Esophagus squamous epithelium (tissue), 5 donors: ENCODE measurements at places on chromosomes 12 and 14.

GRCh38 chr12:42281278-42281677 is 43.2 kb upstream of the YAF2 start:
- DNase-seq, result no peak

DNA sequence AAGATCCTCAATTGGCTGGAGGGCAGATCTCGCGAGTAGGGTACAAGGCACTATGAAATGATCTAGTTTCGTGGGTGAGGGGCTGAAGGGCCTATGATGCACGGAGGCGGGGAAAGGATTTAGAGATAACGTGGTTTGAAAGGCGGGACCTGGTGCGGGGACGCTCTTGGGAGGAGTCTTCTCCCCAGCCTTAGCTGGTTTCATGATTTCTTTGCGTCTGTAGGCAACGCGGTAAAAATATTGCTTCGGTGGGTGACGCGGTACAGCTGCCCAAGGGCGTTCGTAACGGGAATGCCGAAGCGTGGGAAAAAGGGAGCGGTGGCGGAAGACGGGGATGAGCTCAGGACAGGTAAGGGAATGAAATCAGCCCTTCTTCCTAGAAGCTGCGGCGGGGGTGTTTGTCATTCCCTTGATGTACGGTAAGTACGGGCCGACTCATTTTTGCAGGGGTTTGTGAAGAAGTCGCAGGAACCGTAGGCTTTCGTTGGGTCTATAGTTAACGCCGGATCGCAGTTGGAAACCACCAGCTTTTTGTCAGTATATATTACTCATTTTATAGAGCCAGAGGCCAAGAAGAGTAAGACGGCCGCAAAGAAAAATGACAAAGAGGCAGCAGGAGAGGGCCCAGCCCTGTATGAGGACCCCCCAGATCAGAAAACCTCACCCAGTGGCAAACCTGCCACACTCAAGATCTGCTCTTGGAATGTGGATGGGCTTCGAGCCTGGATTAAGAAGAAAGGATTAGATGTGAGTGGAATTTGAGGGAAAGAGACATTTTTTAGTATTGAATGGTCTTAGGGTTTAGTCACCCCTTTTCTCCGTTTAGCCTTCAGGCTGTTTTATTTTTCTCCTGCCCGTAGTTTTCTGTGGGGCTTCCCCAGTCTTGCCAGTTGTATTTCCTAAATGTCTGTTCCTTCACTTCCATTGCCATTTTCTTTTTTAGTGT is 602 bp downstream of the APEX1 start:
- no peak for DNase-seq

- DNase-seq, result no peak
Observed at GRCh38 chr12:108761226-108761625, 29.9 kb upstream of the CORO1C start.

- DNase-seq, result no peak
Observed at GRCh38 chr14:77059276-77059915, 30.9 kb upstream of the IRF2BPL start.

GRCh38 chr12:26246483-26247164 is 51.3 kb downstream of the SSPN start:
- DNase-seq, result no peak

- DNase-seq, result no peak
Observed at GRCh38 chr14:89331398-89331797, 85.6 kb downstream of the FOXN3 start.

DNA sequence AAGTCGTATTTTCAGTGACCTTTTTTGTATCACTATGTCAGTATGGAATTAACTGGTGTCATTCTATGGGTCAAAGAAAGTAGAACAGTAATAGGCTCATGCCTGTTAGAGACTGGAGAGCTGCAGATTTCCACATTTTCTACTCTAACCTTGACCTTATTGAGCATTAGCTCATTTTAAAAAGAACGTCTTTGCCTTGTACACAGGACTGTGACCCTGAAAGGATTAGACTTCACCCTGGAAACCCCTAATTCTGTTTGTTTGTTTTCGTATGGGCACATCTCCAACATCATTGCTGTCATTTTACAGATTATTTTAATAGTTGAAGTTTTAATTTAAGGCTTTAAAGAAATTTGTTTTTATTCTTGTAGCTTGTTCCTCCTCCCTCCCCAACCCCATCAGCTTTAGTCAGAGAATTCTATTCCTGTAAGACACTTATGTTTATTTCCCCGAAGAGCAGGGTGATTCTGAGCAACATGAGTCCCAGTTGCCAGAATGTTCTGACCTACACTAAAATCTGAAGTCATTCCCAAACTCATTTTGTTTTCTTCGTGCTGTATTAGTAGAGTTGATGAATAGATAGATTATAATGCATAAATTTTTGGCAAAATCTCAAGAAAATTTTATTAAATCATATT is 451.3 kb downstream of the FOXG1 start:
- DNase-seq, result no peak

- no peak for DNase-seq
Observed at GRCh38 chr12:12028668-12029402, 41.9 kb upstream of the BCL2L14 start.

DNA sequence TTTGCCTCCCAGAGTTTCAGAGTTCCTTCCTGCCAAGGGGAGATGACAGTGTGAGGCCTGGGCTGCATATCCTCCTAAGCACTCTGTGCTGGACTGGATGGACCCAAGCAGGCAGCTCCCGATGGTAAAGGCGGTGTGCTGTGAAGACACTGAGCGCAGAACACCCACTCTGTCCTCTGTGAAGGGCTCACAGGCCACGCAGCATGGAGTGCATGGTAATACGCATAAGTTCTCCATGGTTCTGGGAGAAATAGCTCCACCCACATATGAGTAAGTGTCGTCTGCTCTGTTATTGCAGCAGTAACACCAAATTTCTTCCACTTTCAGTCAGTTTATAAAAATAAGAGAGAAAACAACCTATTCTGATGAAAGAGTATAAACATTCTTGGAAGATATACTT is 55.8 kb downstream of the TMEM30B start:
- DNase-seq, result no peak

- DNase-seq, result no peak
Observed at GRCh38 chr14:105841022-105842009, 314.9 kb downstream of the TMEM121 start.

GRCh38 chr14:23171222-23171975 is 12.1 kb downstream of the SLC7A8 start:
- no peak for DNase-seq

DNA sequence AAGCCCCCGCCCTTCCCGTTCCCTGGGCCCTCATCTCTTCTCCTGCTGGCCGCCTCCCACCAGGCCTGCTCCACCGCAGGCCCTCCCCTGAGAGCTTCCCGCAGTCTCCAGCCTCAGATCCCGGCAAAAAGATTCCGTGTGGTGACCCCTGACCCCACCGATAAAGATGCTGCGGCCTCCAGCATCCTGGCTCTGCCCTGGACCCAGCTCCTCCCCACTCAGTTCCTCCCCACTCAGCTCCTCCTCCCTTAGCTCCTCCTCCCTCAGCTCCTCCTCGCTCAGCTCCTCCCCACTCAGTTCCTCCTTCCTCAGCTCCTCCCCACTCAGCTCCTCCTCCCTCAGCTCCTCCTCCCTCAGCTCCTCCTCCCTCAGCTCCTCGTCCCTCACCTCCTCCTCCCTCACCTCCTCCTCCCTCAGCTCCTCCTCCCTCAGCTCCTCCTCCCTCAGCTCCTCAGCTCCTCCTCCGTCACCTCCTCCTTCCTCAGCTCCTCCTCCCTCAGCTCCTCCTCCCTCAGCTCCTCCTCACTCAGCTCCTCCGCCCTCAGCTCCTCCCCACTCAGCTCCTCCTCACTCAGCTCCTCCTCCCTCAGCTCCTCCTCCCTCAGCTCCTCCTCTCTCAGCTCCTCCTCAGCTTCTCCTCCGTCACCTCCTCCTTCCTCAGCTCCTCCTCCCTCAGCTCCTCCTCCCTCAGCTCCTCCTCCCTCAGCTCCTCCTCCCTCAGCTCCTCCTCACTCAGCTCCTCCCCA is 17.0 kb downstream of the NOC4L start:
- no peak for DNase-seq

DNA sequence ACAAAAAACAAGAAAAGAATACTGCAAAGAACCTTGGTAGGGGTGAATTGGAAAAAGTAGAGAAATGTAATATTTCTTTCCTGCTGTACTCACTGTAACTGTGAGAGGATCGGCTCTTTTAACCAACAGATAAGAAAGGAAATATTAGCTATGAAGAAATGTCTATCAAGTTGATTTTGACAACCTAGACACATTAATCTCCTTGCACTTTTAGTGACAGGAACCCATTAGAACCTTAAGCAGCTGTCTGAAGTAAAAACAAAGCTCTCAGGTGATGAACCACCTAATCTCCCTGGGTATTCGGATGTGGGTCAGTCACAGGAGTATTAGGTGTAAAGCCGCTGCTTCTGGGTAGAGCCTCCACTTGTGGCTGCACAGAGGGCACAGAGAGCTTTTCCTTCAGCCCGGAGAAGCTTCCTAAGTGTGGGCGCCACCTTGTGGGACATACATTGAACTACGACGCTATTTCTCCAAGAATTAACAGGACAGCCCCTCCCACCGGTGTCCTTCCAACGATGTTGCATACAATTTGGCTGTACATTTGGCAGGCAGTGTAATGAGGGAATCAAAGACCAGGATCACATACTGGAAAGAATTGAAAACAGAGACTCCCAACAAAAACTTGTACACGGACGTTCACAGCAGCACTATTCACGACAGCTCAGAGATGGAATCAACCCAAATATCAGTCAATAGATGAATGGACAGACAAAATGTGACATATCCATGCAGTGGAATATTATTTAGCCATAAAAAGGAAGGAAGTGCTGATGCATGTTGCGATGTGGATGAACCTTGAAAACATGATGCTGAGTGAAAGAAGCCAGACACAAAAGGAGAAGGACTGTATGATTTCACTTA is 28.9 kb upstream of the MAPKAPK5 start:
- DNase-seq, result peak; percentile 10

DNA sequence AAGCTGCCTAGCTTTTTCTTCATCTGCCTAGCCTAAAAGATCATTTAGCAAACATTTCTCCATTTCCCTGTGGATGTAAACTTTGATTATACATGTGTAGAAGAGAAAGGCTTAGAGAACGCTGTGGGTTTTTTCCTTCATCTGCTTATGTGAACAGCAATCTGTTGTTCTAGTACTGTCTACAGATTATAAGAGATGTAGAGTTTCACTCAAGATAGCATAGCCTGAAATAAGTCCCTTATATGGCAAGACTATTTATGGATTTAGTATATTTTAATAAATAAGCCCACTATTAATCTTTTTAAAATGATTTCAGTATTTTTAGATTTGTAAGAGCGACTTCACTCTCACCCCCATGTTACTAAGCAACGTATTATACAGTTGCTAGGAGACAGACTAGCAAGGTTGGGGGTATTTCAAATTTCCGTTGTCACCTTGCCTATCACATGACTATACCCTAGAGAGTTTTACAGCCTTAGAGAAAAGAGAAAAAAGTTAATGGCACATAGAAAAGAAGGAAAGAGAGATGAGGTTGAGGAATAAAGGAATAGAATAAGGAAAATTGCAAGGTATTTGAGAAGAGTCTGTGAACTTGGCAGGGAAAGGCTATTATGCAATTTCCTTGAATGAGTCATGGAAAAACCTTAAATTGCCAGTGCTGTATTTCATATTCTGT is 12.2 kb upstream of the TUBA1A start:
- DNase-seq, result no peak

GRCh38 chr12:48970702-48971334 is 717 bp downstream of the WNT10B start:
- no peak for DNase-seq

DNA sequence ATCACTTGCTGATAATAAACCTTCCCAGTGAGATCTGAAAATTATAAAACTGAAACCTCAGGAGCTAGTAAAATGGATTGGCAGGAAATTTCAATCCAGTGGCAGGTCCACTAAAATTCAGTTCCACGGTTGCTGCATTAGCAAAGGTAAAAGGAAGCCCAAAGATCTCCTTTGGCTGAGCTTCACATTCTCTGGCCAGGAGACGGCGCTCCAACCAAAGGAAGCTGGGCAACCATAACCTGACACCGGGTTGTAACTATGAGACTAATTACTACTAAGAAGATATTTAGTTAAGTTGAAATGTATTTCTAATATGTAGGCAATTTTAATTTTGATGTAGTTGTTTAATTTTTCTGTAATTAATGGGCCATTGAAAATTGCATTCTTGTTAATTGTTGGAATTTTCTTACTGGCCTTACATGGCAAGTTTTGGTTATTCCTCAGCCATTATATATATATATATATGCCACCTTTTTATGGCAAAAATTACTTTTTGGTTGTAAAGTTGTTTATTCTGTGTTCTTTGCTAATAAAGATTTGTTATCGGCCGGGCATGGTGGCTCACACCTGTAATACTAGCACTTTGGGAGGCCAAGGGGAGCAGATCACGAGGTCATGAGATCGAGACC is 17.0 kb downstream of the OR8S1 start:
- DNase-seq, result no peak
